Stimulated activated CD8-positive, alpha-beta memory T cell treated with anti-CD3 and anti-CD28 coated beads, Interleukin-15, amount 100 ng/mL, for 4 hours (primary cell): ENCODE measurements at places on chromosomes 1 and 21.

DNA sequence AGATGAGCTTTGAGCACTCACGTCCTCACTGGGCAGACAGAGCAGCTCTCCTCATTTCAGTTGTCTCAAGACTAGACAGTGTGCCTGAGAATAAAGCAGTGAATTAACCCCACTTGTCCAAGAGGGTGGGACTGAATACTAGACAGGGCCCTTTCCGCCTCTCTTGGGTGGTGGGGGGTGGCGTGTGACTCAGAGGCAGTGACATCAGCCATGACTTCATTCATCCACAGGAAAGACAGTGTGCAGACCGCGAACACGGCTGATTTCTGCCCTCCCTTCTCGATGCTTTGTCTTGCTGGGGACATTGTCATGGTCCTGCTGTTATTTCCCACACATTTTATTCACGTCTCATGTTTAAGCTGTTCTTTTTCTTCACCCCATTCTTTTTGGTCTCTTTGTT is 64.9 kb downstream of the FGGY start:
- no peak for DNase-seq

GRCh38 chr1:207812778-207813511 is 61.1 kb downstream of the CD46 start:
- no peak for DNase-seq

- DNase-seq: no peak
These were observed 2.5 kb upstream of the OLIG1 start for GRCh38 chr21:33067457-33067856.

- DNase-seq: no peak
These were observed 70.9 kb downstream of the TM2D1 start for GRCh38 chr1:61654067-61654466.

DNA sequence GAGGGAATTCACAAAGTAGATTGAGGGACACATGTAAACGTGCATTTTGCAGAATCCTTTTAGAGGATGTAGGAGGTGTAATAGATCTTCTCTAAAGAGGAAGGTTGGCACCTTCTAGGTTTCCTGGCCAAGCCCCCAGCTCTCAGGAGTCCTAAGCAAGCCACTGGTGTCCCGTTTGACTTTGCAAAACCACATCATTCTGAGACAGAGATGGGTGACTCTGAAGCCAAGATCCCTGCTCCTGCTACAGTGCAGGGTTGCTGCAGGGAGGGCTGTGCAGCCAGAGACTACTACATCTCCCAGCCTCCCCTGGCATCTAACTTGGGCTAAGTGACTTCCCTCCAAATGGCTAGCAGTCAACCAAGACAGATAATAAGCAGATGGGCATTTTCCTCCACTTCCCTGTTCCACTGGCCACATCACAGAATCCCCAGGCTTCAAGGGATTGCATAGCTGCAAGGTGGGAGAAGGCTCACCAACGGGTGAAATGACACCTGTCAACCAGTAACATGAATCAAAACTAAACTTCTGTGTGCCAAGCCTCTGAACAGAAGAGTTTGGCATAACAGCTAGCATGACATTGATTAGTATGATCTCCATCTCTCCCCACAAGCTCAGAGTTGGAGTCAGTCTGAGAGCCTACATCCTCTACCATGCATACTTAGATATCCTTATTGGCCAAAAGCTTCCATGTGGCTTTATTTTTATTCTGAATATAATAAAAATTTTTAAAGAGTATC is 129.6 kb upstream of the COA6 start:
- DNase-seq: no peak

DNA sequence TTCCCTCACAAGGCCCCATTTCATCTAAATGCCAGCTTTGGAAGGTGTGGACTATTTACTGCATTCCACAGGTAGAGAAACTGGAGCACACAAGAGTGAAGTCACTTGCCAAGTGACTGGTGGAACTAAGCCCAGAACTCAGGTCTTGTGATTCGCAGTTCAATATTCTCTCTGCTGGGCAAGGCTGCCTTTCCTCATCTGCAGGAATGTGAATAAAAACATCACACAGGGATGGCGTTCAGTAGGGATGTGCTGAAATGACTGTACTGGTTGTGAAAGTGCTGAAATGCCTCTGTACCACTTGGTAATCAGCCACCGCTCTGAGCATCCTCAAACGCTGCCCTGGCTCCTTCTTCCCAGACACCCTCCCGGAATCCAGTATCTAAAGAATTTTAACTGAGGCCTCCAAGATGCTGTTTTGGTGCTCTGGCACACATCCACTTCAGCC is 145.6 kb downstream of the HIVEP3 start:
- no peak for DNase-seq
